ENCODE measurements at places on chromosomes 2 and 18. TPM values are rescaled to one million over a fixed set of nuclear protein-coding genes. Genes with fewer than 3 reads are reported as not detected.

DNA sequence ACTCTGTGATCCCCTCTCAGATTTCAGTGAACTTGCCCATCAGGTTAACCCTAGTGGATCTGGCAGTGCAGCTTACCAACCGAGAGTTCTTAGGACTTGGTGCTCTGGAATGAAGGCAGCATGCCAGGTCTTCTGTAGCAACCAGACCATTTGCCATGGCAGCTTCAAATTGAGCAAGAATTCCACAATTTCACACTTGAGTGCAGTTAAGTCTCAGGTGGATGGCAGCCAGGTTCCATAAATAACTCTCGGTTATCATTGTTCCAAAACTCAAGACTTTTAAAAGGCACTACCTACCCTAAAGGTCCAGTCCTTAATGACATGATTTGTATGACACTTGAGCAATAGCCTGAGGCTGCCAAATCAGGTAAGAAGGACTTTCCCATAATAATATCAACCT is 48.1 kb downstream of the GALNT3 start:
- no peak for DNase-seq

The MYCN gene
- not detected for polyA plus RNA-seq

The FSHR gene
- polyA plus RNA-seq, result not detected

- no peak for DNase-seq
These were observed 91.5 kb upstream of the SLC8A1 start for GRCh38 chr2:40543381-40543780.
